SK-N-SH treated with all-trans-retinoic acid at 6 μM for 48 hours (cell line): ENCODE measurements at places on chromosomes 7 and 10.

DNA sequence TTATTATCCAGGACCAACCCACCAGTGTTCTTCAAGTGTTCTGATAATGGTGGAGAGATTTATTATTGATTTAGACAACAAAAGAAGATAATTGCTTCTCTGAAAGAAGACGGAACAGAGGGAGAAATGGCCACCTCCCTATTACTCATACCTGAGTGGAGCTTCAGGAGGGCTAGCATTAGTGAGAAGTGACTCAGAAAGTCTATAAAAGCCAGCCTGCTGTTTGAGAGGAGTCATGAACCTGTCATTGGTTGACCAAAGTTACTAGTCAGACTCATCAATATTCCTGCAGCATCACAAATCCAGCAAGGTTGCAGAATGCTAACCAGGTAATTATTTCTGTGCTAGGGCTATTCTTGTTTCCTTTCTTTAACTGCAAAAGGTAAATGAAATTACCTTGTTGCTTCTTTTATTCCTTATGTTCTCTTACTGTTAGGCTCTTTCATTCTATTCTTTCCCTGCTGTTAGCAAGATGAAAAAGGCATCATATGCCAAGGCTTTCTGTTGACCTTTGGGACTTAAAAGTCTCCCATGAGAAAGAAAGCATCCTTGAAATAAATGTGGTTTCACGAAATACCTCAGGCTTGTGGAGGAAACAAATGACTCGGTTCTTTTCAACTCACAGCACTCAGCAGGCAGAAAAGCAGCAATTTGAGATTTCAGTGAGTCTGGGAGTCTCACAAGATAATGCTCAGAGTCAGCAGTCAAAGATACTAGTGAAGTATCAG, 256.4 kb upstream of the PHYHIPL start:
- ATAC-seq = peak; percentile 90

DNA sequence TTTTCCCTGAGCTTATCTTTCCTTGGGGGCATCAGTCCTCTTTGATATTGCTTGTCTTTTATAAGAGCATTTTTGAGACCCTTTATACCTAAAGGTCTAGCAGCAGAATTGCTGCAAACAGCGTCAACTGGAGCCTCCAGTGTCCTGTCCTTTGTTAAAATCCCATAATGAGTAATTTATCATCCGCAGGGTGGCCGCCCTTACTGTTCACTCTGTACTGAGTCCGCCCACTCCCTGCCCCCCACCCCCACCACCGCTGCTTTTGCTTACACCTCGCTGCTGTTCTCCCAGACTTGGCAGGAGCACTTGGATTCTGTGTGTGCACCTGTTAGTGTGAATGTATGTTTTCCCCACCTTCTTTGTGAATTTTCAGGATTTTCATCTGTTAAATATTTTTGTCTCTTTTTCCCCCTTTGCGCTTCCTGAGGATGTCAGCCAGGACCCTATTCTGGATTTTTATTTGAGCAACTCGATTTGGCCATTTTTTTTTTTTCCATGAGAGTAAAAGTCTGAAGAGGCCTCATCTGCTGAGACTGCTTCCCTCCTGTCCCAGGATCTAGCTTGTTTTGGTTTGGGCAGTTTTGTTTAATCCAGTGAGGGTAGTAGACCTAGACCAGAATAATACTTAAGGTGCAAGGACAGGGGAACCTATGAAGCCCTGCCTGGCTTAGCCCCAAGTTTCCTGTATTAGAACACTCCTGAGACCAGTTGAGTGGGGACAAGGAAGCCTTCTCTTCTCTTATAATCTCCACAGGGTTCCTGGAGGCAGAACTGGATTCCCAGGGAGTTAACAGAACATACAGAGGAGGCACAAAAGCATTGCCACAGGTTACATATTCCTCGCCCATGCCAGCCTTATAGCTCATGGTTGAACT, 8.2 kb downstream of the AGFG2 start:
- no peak for ATAC-seq

DNA sequence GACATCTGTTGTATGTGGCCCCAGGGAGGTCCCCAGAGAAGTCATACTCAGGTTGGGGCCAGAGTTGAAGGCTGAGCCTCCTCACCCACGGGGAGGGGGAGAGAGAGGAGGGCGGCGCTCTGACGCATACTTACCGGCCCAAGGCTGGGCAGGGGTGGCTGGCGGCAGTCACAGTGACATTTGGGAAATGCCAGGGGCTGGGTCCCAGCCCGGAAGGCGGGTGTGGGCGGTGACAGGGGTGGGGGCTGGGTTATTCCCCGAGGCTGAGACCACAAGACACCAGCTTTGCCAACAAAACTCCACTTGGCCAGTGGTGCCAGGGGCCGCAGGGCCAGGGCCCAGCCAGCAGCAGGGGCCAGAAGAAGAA, 41.1 kb downstream of the RASGEF1A start:
- no peak for ATAC-seq

- no peak for ATAC-seq
Observed at GRCh38 chr7:95298091-95298490, 26.2 kb downstream of the PON1 start.

DNA sequence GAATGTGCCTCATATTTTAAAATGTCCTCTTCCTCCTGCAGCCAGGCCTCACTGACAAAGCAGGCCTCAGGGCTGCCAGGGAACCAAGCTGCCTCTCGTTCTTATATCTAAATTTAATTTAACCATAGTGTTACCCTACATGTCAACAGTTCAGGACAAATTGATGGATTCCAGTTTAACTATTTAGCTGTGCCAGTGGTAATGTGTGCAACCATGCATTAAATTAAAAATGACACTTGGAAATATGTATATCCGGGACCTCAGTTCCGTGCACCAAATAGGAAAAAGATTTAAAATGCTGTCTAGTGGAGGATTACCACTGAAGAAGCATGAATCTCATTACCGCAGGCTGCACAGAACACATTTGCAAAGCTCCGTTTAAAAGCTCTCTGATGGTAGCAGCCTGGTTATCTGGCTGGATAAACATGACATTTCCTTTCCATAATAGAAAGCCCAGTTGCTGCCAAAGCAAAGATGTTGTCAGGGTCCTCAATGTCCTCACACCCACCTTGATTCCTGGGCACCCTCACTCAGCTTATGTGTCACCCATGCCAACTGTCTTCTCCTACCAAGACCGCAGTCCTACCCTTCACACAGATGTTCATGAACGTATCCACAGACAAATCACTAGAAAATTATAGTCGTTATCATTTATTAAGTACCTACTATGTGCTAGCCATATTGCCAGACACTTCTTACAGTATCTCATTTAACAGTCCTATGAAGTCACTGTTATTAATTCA, 73.3 kb upstream of the FRMD4A start:
- no peak; the same call in 2 of the 3 replicates for ATAC-seq

DNA sequence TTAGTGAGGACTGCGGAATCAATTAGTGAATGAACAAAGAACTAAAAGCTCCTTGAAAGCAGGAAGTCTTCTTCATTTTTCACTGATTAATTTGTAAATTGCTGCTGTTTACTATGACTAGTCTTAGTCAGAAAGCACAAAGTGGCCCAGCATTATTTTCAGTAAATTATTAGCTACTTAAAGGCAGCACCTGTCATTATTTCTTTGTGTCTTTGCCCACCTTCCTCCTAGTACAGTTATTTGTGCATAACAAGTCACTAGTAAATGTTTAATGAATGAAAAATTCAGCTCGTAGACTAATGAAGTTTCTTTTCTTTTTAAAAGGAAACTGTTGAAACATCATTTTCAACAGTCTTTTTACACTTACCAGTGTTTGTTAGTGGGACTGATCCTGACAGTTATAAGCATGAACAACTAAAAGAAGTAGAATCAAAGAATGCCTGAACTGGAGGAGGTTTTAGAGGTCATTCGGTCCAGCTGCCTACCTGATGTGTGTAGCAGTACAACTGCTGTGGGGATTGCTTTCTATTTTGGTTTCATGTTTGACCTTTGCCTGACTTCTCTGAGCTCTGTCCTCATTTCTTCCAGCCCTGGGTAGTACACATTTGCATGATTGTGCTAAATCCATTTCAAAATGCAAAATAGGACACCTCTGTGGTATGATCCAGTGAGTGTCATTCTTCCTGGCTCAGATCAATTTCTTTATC, 140.0 kb upstream of the PHYHIPL start:
- no peak for ATAC-seq

- ATAC-seq = no peak; the same call in 2 of the 3 replicates
Observed at GRCh38 chr10:24034571-24034970, 174.4 kb upstream of the KIAA1217 start.

GRCh38 chr7:38756521-38756920, 125.3 kb upstream of the AMPH start:
- no peak for ATAC-seq
